ENCODE measurements at places on chromosomes 11 and 22.

DNA sequence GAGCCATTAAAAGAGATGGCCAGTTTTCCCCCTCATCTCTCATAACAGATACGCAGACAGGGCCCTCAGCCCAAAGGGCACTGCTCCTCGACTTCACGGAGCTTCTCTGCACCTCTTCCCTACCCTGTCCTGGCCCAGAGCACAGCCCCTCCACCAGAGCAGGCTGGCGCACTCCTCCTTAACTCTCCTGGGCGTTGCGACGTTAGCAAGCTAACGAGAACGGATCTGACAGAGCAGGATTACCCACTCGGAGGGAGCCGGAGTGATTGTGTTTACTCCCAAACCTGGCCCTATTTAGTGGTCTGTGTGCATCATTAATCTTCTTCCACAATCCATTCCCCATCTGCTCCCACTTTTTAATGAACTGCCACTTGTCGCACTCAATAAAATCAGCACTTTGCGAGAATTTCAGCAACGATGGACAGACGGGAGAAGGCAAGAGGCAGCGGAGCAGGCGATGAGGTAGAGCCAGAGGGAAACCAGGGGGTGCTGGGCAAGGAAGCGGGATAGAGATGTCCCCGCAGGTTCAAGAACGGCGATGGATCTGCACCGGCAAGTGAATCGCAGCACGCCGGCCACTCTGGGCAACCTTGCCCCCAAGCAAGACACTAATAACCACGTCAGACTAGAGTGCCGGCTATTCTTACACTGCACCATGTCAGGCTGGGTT is 159.4 kb downstream of the BUD13 start:
- DNase-seq: no peak

DNA sequence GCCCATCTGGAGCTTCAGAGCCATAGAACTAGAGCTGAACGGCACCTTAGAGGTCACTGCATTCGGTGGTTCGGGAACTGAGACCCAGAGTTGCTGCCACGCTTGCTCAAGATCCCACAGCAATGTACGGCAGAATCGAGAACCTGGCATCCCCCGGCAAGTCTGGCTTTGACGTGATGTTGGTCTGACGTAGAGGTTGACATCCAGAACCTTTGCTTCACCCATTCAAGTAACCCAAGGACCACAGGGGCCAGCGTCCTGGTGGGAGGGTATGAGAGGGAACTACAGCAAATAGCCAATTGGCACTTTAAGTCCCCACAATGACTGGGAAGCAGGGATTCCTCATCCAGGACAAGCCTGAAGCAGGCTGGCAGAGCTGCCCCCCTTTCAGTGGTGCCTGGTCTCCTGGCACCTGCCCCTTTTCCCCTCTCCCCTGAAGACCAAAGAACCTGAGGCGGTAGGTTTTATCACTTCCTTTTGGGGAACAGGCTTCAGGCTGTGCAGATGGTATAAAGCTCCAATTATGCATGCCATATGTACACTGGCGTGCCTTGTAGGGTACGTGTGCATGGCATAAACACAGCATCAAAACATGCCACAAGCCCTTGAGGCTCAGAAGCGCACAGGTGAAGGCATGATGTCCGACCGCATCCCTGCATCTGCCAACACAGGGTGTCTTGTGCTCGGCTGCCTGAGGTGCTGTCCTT is 15.3 kb upstream of the TEF start:
- no peak for DNase-seq

GRCh38 chr11:134921938-134922337 is 509.9 kb upstream of the B3GAT1 start:
- no peak for DNase-seq

DNA sequence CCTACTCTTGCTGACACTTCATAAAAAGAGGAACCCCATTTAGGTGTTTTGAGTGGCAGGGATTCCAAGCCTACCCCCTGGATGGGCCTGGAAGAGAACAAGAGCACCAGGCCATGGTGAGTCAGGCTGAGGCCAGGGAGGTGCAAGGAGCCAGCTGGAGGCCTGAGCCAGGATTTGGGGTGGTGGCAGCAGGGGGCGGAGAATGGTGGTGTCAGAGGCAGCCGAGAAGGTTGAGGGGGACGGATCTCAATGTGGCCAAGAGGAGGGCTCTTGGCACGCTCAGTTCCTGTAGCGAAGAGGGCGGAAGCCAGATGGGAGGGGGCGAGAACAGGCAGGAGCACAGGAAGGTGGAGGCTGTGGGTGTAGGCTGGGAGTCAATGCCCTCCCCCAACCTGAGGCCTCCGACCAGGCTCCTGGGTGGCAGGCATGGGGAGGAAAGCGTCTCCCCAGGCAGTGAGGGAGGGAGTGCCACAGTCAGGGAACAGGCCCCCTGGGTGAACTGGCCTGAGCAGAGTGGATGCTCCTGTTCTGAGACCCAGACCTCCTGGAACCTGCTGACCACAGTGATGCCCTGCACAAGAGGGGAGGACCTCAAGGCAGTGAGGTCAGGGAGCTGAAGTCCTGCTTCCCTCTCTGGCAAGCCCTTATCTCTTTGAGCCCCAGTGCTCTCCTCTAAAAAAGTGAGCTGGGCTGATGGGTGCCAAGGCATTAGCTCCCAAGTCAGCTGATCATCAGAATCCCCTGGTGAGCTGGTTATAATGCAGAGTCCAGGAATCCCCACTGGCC is 13.9 kb downstream of the RTN4RL2 start:
- DNase-seq: no peak

GRCh38 chr22:34294986-34295385 is 374.7 kb upstream of the LARGE1 start:
- no peak for DNase-seq

GRCh38 chr11:18710545-18710944 is 12.0 kb downstream of the TMEM86A start:
- DNase-seq: no peak

DNA sequence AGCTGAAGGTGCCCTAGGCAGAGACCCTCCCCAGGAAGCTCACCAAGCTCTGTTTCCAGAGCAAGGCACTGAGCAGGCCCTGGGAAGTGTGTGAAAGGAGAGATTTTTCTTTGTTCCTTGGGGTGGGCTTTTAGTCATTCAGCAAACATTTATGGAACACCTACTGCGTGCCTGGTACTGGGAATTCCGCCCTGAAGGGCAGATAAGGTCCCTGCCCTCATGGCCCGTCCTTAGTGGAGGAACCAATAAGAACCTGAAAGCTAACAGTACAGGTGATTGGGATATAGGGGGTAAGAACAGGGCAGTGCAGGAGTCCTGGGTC is 3.9 kb downstream of the TMEM134 start:
- DNase-seq: no peak

GRCh38 chr11:94675813-94676212 is 92.3 kb upstream of the AMOTL1 start:
- no peak for DNase-seq
